Stomach (tissue), 19 donors: ENCODE measurements at places on chromosomes 2 and 18.

DNA sequence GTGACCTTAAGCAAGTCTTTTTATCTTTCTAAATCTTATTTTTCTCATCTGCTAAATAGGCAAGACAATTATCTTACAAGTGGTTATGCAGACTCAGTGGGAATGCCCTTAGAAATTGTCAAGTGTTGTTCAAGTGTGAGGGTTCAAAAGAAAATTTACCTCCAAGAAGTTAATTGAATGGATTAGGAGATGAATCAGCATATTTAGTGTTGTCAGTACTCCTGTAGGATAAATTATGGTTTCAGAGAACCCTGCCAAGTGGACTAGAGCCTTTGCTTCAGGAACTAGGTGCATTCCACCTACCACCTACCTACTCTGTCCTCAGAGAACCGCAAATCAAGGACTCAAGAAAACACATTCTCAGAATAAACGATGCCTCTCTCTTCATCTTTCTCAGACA lies 69.8 kb upstream of the KCTD1 start:
- H3K4me3 ChIP-seq = no peak overlapping the region
- H3K27me3 ChIP-seq = no peaks in the 10 kb centered on the region
- H3K4me1 ChIP-seq = no peaks in the 10 kb centered on the region
- H3K27ac ChIP-seq = no peak overlapping the region
- no peaks in the 10 kb centered on the region for H3K36me3 ChIP-seq
- no peak for DNase-seq

GRCh38 chr2:178227187-178227586 lies 32.9 kb downstream of the OSBPL6 start:
- no peaks in the 10 kb centered on the region for H3K4me1 ChIP-seq
- no peaks in the 10 kb centered on the region for H3K27me3 ChIP-seq
- H3K4me3 ChIP-seq = no peak overlapping the region
- no peaks in the 10 kb centered on the region for H3K36me3 ChIP-seq
- no peak overlapping the region for H3K27ac ChIP-seq
- DNase-seq = no peak

DNA sequence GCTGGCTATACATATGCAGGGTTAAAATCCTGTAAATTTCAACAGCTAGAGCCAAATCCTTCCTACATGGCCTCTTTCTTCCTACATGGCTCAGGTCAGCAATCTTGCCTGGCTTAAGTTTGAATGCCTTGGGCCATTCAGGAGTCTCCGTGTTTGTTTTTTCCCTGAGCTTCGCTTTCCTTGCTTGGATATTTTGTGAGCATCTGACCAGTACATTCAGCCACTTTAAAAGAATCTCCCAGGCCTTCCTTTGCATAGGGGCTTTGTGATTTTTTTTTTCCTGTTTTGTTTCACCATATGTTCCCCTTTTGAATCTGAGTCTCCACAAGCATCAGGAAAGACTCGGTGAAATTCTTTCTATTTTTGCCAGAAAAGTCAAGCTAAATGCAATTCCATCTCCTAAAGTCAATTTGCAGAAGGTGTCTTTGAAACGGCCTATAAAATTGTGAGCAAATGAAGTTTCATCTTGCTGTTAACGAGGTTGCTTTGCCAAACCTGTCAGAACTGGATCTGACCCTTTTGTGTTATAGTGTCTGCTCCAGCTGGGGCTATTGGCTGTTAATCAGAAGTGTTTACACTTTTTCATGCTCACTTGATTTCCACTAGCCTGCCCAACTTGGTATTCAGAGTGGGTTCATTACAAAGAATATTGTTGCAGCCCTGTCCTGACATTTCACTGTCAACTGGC lies 256.9 kb downstream of the DCC start:
- no peaks in the 10 kb centered on the region for H3K36me3 ChIP-seq
- no peak overlapping the region for H3K4me3 ChIP-seq
- no peaks in the 10 kb centered on the region for H3K27me3 ChIP-seq
- peak; percentile 8 for DNase-seq

DNA sequence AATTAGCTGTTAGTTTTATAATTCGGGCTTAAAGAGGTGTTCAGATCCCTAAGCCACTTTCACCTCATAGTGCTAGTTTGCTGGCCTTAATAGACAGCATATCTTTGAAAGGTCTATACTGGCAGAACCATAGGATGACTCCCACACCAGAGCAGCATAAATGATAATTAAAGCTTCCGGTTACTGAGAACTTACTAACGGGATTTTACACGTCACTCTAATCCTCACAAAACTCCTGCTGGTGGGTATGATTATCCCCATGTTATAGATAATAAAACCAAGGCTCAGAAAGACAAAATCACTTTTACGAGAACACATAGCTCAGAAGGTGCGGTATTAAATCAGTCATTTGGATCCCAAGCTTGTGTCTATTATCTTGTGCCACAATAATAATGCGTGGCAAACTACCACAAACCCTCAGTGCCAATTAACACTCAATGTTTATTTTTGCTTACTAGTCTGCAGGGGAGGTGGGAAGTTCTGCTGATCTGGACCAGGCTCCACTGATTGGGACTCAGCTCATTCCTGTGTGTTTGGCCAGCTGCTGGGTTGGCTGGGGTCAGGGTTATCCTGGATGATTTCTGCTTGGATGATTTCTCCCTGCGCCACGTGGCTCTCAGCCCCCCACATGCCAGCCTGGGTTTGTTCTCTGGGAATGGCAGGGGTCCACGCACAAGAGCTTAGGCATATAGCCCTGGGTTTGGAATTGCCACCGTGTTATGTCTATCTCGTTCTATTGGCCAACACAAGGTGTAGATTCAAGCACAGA lies 62.3 kb downstream of the TRIB2 start:
- no peak overlapping the region for H3K4me3 ChIP-seq
- DNase-seq = no peak
- H3K36me3 ChIP-seq = no peaks in the 10 kb centered on the region
- no peak overlapping the region for H3K27ac ChIP-seq

GRCh38 chr2:113974727-113975126 lies 84.8 kb downstream of the ACTR3 start:
- H3K27me3 ChIP-seq = no peaks in the 10 kb centered on the region
- peak; percentile 22 for DNase-seq
- H3K36me3 ChIP-seq = peaks cover 19% of the 10 kb centered on the region
- H3K27ac ChIP-seq = no peak overlapping the region

DNA sequence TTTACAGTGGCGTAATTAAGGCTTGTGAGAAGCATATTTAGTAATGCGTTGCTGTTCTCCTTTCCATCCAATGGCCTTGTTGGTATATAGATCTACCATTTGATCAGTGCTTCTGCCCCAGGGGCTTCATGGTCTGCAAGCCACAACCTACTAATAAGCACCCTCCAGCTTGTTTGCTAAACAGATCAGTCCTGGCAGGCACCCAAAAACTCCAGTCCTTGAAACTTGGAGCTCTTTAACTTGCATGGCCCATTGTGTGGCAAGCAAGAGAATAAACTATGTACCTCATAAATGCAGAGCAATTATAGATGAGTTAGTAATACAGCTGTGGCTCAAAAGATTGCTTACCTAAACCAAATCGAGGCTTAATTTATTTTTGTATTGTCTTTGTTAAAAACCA lies 158.5 kb downstream of the FTCDNL1 start:
- peak; percentile 20 for DNase-seq
- H3K27ac ChIP-seq = no peak overlapping the region
- H3K4me1 ChIP-seq = no peaks in the 10 kb centered on the region
- H3K27me3 ChIP-seq = no peaks in the 10 kb centered on the region

GRCh38 chr2:179932786-179933185 lies 71.4 kb upstream of the ZNF385B start:
- no peak overlapping the region for H3K27ac ChIP-seq
- H3K36me3 ChIP-seq = peaks cover 14% of the 10 kb centered on the region
- H3K4me1 ChIP-seq = no peaks in the 10 kb centered on the region
- no peak overlapping the region for H3K4me3 ChIP-seq
- no peaks in the 10 kb centered on the region for H3K27me3 ChIP-seq

DNA sequence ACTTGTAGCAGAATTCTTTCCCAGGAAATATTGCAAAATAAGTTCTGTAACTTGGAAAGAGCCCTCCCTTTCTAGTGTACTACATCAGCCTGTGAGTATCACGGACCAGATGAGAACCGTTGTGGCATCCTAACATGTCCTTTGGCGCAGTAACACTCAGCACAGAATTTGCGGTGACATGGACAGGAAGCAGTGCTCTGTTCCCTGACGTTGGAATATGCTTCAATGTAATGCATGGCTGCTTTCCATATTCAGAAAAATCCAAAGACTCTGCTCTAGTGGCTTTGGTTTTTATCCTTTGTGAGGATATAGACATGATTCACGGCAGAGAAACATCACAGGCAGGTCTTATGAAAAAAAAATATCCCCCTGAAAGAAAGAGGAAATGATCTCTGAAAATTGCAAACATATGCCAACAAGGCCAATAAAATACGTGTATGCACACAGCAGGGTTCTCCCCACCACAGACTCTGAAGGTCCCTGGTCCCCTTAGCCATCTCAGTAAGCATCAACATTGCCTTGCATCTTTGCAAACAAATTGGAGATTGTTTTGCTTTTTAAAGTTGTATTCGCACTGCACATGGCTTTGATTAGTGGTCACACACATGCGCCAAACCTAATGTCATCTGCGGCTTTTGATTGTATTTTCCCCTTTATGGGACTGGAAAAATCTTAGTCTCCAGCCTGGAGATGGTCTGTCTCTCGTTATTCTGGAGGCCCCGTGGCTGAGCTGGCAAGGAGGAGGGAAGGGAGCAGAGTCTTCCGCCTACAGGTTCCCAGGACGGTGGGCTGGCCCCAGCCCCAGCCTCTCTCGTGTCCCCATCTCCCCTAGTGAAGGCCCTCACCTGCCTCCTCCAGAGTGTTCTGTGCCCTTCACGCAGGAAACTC lies 122.9 kb downstream of the COPS8 start:
- peaks cover 12% of the 10 kb centered on the region for H3K4me1 ChIP-seq
- H3K36me3 ChIP-seq = no peaks in the 10 kb centered on the region
- no peak overlapping the region for H3K4me3 ChIP-seq
- H3K27me3 ChIP-seq = no peaks in the 10 kb centered on the region
- peak; percentile 72 for DNase-seq

GRCh38 chr18:52339891-52340371 lies at the start of gene DCC:
Gene DCC (plus strand): TSS chr18:52340197. CDS start chr18:52340788, 591 bp downstream.
- no peak within 1 kb of the TSS for H3K27ac ChIP-seq
- peaks cover 5% of the 10 kb centered on the region for H3K4me1 ChIP-seq
- peak; percentile 38 for DNase-seq
- H3K27me3 ChIP-seq = peaks cover 41% of the 10 kb centered on the region
- H3K4me3 ChIP-seq = peak within 1 kb of the TSS; percentile 50
- no peaks in the 10 kb centered on the region for H3K36me3 ChIP-seq

DNA sequence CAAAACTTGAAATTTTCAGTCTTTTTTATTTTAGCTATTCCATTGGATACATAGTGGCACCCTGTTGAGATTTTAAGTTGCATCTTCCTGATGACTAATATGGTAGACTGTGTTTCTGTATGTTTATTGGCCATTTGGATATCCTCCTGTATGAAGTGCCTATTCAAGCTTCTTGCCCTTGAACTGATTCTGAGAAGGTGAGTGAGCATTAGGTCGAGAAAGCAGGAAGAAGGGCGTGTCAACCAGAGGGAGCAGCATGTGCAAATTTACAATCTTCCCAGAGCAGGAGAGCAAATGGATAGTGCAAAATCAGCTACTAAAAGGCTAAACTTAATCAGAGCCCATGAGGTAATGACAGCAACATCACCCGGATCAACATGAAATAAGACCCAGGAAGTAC lies 8.6 kb downstream of the INPP1 start:
- H3K4me1 ChIP-seq = peaks cover 32% of the 10 kb centered on the region
- H3K4me3 ChIP-seq = no peak overlapping the region
- DNase-seq = peak; percentile 42
- H3K27me3 ChIP-seq = no peaks in the 10 kb centered on the region
- no peak overlapping the region for H3K27ac ChIP-seq
- H3K36me3 ChIP-seq = no peaks in the 10 kb centered on the region

- no peak for DNase-seq
- no peak overlapping the region for H3K4me3 ChIP-seq
- H3K4me1 ChIP-seq = peaks cover 9% of the 10 kb centered on the region
- H3K27me3 ChIP-seq = peaks cover 5% of the 10 kb centered on the region
- H3K27ac ChIP-seq = no peak overlapping the region
Observed at GRCh38 chr2:105446501-105446900, 47.6 kb upstream of the FHL2 start.

DNA sequence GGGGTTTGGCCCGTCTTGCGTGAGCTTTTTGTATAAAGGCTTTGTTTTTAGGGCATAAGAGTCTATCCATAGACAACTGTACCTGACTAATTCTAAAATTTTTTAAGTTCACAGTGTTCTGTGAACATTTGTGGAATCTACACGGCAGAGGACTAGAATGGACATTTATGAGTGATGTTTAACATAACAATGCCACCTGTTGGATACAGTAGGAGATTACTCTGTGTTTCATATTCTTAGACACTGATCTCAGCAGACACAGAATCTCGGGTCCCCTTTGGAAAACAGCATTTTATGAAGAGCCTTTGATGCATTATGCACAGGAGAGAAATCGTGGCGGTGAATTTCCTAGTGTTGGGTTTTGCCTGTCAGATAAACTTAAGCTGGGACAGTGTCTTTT lies 752.2 kb downstream of the DPP10 start:
- no peaks in the 10 kb centered on the region for H3K4me1 ChIP-seq
- H3K4me3 ChIP-seq = no peak overlapping the region
- no peaks in the 10 kb centered on the region for H3K36me3 ChIP-seq
- no peaks in the 10 kb centered on the region for H3K27me3 ChIP-seq
- H3K27ac ChIP-seq = no peak overlapping the region

DNA sequence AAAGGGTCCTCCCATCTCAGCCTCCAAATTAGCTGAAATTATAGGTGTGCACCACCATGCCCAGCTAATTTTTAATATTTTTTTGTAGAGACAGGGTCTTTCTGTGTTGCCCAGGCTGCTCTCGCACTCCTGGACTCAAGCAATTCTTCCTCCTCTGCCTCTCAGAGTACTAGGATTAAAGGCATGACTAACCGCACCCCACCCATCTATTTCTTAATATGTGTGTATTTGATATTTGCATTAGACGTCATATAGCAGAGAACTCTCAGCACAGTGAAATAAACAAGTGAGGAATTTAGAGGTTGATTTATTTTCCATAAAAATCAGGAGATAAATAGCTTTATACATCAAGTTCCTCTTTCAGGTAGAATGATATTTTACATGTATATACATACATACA lies 213.5 kb downstream of the FSIP2 start:
- H3K4me3 ChIP-seq = no peak overlapping the region
- DNase-seq = no peak
- H3K4me1 ChIP-seq = no peaks in the 10 kb centered on the region
- peaks cover 9% of the 10 kb centered on the region for H3K36me3 ChIP-seq

DNA sequence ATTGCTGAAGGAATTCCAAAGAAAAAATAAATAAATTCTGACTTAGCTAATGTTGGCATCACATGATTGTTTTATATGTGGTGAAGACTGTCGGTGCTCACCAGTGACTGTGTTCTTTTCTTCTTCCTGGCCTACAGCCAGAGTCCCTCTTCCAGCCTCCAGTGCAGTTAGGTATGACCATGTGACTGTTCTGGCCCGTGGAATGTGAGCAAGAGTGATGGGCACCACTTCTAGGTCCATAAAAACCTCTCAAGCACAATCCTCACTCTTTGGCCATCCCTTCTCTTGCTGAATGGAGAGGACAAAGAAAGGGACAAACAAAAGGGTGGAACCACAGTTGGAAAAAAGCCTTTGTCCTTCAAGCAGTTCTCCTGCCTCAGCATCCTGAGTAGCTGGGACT lies 39.0 kb upstream of the BMPR2 start:
- H3K4me1 ChIP-seq = no peaks in the 10 kb centered on the region
- H3K4me3 ChIP-seq = no peak overlapping the region
- H3K27me3 ChIP-seq = no peaks in the 10 kb centered on the region
- DNase-seq = no peak
- H3K27ac ChIP-seq = no peak overlapping the region

- no peaks in the 10 kb centered on the region for H3K27me3 ChIP-seq
- peaks cover 33% of the 10 kb centered on the region for H3K4me1 ChIP-seq
- no peak for DNase-seq
- H3K36me3 ChIP-seq = no peaks in the 10 kb centered on the region
- H3K4me3 ChIP-seq = no peak overlapping the region
Observed at GRCh38 chr2:224924631-224925030, 117.6 kb downstream of the DOCK10 start.
